ENCODE measurements at places on chromosomes 12 and 14.

DNA sequence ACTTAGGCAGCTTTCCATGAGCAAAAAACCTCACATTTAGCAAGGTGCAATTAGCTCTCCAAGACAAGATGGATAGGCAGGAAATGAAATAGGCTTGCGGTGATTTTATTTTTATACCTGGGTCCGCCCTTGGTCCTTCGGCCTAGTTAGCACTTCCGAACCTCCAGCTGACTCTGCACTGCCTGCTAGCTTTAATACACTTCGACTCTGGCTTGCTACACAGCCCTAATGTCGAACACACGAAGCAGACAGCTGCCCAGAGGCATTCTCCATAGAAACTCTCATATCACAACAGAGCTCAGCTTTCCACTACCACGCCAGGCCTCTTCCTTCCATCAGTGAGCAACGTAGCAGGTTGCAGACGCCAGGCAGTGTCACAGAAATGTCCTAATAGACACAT, 688.0 kb downstream of the VRK1 start:
- DNase-seq, result no peak

- no peak for DNase-seq
Observed at GRCh38 chr14:106134886-106135285, 608.5 kb downstream of the TMEM121 start.

- DNase-seq, result no peak
Observed at GRCh38 chr14:94568186-94568585, 6.9 kb downstream of the SERPINA4 start.

GRCh38 chr12:123942911-123943648, 29.6 kb downstream of the CCDC92 start:
- DNase-seq, result no peak

- peak; percentile 42 for DNase-seq
Observed at GRCh38 chr14:24984846-24985589, 64.9 kb downstream of the STXBP6 start.

- DNase-seq, result no peak
Observed at GRCh38 chr12:23049180-23049579, 424.2 kb downstream of the ETNK1 start.

- no peak for DNase-seq
Observed at GRCh38 chr12:109573914-109574244, 285 bp downstream of the MVK start.

- DNase-seq, result no peak
Observed at GRCh38 chr12:16350682-16351081, 3.2 kb downstream of the MGST1 start.

GRCh38 chr12:5720381-5721005, 224.6 kb downstream of the ANO2 start:
- DNase-seq, result no peak

DNA sequence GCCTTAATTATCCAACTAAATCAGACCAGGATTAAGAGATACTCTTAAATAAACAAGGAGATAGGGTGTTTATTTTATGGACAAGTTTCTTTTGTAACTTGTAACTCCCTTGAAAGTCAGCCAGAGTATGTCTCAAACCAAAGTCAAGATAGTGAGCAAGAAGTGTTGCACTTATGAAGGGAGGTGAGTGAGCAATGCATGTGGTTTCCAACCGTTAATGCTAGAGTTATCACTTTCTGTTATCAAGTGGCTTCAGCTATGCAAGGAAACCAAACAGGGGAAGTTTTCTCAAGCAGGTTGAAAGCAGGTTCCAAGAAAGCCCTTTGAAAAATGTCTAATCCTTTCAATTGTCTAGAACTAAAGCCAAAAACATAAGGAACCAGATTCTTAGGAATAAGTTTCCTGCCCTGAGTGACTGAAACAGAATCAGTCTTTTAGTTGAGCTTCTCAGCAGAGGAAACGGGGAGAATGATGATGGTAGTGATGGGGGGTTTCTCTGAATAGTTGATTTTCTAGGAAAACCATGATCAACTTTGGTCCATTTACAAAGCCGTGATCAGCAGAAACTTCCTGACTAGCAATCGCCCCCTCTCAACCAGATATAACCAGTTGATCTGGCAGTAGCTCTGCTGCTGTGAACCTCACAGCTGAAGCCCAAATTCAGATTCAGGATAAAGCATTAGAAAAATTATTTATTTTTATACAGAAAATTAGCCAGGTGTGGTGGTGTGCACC, 128.4 kb downstream of the DAD1 start:
- DNase-seq, result no peak

DNA sequence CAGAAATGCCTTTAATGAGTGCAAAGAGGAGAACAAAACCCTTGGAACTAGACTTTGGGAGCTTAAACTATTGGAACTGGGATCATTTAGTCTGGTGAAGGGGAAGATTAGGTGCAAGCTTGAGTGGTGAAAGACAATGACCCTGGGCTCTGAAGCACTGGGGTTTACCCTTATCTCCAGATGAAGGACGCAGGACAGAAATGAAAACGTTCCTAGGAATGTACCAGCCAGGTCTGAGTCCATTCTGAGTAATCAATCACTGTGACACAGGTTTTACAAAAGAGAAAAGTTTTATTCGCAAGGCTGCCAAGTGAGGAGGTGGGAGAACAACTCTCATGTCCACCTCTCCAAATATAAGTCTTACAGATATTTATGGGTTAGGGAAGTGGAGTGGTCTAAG, 249.1 kb downstream of the LRIG3 start:
- DNase-seq, result no peak

- DNase-seq, result no peak
Observed at GRCh38 chr12:61367281-61367785, 892.9 kb upstream of the USP15 start.

DNA sequence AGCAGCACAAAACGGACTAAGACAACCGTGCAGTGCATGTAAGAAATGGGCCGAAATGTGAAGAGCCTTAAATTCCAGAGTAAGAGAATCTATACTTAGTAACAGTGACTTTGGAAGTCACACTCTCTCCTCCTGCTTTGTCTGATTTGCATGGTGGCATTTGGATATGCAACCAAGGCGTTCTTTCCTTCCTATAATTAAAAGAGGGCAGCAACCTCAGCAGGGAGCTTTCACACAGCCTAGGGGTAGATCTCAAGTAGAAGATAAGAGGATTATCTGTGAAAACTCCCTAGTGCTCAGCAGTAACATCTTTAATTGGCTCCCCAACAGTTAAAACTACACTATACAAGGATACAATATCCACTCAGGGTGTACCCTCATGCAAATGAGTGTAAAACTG, 16.5 kb downstream of the GMFB start:
- DNase-seq, result no peak

GRCh38 chr12:46390881-46391280, 18.3 kb upstream of the SLC38A2 start:
- no peak for DNase-seq

DNA sequence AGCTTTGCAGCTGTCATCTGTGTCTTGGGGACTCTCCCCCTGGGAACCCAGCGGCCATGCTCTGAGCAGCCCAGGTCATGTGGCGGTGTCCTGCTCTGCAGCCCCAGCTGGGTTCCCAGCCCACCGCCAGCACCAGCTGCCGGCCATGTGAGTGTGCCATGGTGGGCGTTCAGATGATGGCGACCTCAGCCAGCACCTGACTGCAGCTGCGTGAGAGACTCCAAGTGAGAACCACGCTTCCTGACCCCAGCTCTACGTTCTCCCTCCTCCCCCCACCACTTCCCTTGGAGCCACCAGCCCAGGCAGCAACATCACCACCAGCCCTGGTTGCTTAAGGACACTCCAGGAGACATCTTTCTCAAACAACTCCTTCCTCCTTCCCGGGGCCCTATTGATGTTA, 68.8 kb downstream of the SLC24A4 start:
- DNase-seq, result no peak

- peak; percentile 65 for DNase-seq
Observed at GRCh38 chr12:53159195-53159839, 21.2 kb upstream of the ZNF740 start.

DNA sequence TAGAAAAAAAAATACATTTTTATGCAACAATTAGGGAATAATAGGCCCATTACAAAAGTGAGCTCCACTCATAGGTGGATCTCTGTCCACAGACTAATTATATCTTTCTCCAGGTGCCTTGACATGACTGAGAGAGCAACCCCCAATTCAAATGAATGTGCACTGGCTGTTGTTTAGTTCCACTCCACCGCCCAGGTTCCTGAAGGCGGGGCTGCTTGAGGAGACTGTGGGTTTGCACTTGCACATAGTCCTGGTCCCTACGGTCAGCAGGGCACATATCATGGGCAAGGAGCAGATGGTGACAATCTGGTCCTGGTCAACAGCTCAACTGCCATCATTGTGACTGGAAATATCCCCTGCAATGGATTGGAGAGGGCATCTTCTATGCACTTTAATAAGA, 195.6 kb upstream of the PWP1 start:
- no peak for DNase-seq

DNA sequence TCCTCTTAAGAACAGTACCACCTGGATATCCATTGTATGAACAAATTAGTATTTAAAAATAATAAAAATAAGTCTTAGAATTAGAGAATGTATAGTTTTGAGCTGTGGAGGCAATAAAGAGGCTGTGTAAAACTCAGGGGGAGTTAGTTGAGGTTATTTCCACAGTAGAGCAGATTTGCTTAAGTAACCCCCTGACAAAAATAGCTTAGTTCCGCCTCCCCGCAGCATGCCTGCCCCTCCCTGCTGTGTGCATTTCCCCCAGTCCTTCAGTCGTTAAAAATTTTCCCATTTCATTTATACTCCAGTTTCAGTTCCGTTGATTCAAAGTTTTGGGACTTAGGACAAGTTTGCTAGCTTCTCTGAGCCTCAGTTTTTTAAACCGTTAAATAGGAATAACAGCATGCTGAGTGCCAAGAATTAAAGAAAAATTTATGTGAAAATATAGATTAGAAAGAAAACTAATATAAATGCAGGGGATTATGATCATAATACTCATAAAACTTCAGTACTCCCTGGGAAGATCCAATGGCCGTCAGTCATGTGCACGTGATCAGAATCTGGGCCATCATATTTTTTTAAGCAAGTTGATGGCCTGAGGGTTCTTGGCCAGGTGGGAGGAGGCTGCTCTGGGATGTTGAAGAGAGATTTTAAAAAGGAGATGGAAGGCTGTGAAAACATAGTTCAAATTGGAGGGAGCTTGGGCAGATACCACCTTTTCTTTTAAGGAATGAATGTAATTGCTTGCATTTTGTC, 14.5 kb upstream of the SLC38A2 start:
- DNase-seq, result no peak

GRCh38 chr12:95518944-95519343, 32.3 kb downstream of the USP44 start:
- DNase-seq, result no peak

- no peak for DNase-seq
Observed at GRCh38 chr14:31977001-31977556, 100.0 kb upstream of the ARHGAP5 start.

DNA sequence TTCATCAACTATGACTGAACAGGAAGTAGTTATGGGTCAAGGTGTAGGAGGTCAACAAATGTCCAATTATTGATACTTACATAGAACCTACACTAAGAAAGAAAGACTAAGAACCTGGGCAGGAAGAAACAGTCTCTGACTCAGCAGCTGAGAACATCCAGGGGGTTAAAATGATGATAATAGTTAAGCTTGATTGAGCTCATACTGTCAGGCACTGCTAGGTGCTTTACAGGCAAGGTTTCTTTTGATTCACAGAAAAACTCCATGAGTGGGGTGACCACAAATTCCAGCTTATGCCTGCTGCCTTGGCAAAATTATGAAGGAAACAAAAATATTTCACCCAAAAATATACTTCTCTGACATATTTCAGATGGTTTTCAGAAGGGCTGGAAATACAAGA, 75.0 kb downstream of the ACADS start:
- DNase-seq, result no peak

GRCh38 chr12:106132175-106133135, 6.3 kb downstream of the NUAK1 start:
- no peak for DNase-seq

DNA sequence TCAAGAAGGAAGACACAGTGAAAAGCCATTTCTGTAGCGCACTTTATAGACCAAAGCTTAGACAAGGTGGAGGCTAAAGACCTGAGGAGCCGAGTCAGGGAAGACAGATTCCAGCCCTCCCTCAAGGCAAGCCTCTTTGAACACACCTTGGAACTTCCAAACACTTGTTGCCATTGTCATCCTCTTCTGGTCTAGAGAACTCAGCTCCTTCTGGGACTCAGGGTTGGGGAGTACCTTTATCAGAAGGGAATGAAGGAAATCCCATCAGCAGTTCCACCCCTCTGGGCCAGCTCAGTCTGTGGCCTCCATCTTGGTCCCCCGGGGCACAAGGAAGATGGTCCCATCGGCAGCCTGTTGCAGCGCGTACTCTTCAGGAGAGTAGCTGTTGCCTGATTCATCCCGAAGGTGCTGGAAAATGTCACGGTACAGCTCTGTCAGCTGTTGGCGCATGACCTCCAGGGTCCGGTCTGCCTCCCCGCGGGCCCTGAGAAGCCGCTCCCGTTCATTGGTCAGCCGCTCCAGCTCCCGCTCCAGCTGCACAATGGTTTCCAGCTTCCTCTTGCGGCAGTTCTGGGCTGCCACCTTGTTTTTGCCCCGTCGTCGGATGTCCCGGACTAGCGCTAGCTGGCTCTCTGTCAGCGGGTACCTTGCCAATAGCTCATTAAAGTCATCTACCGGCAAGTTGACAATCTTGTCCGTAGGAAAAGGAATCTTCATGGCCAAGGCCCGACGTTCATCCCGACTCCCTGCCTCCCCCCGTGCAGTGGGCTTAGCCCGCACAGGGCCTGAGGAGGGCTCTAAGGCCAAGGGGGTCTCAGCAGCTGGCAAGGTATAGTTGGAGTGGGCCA, 8.5 kb downstream of the NFE2 start:
- no peak for DNase-seq

DNA sequence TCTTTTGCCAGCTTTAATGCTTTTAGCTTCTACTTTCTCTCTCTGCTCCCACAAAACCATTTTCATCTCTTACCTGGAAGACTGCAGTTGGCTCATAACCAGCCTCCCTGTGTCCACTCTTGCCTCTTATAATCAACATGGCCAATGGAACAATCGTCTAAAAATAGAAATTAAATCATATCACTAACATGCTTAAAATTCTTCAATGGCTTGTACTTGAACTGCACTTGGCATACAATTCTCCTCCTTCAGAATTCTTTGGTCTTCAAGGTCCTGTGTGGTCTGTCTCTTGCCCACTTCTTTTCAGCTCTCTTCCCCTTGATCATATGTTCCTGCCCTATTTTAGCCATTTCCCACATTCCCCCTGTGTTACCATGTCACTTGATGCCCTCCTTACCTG, 342.2 kb downstream of the ATP23 start:
- no peak for DNase-seq
